T47D (cell line): ENCODE measurements at places on chromosomes 4 and X.
A peak's percentile ranks its signal among the peaks of the same experiment; 100 is the strongest.

DNA sequence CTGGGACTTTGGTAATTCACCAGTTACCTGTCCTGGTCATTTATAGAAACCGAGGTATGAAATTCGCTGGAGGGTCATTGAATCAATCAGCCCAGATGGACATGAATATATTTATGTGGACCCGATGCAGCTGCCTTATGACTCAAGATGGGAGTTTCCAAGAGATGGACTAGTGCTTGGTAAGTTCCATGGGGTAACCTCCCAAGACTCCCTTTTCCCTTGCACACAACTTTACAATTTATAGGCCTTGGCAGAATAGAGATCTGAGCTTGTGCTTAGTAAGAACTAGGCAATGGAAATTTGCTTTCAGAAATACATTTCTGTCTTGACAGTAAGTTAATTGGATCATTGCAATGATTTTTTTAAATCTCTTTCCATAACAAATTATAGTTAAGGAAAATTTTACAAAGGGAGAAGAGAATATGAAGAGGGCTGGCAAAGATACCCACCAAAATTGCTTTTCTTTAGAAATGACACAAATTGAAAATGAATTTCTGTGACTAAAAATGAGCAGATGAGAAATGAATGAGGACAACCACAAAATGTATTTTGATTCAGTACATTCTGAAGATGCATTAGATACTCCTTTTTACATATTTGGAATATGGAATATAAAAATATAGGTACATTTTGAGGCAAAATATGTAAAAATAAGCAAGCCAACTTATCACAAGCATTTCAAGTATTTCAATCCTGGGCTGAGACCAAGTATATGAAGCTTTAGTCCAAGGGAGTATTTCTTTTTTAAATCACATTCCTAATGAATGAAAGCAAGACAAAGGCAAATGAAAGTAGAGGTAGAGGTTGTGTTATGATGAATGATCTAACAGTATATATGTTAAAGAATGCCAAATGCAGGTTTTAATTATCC lies 45.9 kb downstream of the PDGFRA start:
- DNase-seq = no peak

GRCh38 chr4:184899261-184900134 lies 73.7 kb upstream of the ACSL1 start:
- DNase-seq = no peak

DNA sequence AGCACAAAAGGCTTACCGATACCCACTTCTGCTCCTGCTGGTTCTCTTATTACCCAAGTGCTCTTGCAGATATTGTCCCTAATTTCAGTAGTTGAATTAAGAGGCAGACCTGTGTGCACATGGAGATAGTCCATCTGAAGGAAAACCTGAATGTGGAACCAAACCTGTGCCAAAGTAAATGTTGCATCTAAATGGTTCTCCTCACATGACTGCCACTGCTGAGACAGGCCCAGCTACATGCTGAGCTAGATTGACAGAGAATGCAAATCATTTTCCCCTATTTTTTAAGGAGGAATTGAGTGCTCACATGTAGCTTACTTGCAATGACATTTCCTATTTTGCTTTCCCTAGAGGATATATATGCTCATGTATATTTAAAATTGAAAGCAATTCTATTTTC lies 609.1 kb upstream of the TECRL start:
- DNase-seq = no peak

GRCh38 chr4:184958923-184959210 lies 59.4 kb upstream of the HELT start:
- DNase-seq = no peak

DNA sequence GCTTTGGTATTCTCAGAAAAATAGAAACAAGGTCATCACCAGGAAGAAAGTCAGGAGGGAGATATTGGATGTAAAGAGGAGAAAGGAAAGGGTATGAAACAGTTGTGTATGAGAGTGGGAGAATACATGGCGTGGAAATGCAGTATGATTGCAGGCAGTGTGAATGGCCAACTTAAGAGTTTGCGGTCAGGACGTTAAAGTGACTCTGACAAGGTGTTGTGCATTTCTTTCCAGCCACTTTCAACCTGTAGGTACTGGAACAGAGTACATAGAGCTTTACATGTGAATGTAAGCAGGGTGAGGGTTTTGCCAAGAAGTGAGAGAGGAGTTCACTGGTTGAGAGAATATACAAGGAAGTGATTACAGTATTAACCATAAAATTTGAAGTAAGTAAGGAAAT lies 15.7 kb downstream of the ATP10D start:
- no peak for DNase-seq

- DNase-seq = no peak
Observed at GRCh38 chrX:136209016-136209738, 42.0 kb downstream of the MAP7D3 start.

GRCh38 chrX:320126-320783 lies 1.7 kb upstream of the GTPBP6 start:
- DNase-seq = no peak

GRCh38 chr4:137467537-137467936 lies 64.8 kb downstream of the PCDH18 start:
- DNase-seq = no peak

DNA sequence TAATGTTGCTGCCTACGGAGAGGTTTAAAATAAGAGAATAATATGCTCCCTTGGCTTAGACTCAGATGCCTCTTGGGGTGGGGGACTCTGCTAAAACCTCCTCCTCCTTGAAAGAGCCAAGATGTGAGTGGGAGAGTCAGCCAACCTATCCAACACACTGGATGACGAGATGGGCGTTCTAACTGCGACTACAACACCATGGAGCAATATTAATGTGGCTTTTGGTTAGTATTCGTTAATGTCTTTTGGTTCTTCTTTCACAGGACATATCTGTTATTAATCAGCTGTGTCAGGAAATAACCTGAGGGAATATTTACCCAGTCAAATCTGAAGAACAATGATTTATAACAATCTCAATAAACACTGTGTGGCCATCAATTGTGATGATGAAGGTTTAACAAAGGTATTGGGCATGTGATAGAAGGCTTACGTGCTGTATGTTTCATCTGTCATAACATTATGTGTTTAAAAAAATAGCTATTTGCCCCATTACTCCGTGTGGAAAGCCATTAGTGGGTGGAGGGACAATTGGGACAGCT lies 143.5 kb upstream of the FTHL17 start:
- DNase-seq = no peak

DNA sequence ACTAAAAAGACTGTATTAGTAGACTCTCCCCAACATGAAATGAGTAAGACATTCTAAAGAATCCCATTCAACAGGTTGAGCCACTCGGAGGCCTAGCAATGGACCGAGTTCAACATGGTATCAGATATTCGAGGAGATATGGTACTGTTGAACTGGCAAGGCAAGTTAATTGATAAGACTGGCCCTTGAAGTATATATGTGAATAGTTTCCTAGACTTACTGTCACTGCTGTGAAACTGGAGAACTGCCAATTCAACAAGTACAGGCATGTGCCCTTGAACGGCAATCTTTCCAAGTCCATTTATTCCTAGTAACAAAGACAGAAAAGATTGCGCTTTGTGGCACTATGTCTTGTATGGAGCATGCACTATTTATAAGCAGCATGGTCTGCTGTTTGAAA lies 24.4 kb downstream of the FAT1 start:
- no peak for DNase-seq

DNA sequence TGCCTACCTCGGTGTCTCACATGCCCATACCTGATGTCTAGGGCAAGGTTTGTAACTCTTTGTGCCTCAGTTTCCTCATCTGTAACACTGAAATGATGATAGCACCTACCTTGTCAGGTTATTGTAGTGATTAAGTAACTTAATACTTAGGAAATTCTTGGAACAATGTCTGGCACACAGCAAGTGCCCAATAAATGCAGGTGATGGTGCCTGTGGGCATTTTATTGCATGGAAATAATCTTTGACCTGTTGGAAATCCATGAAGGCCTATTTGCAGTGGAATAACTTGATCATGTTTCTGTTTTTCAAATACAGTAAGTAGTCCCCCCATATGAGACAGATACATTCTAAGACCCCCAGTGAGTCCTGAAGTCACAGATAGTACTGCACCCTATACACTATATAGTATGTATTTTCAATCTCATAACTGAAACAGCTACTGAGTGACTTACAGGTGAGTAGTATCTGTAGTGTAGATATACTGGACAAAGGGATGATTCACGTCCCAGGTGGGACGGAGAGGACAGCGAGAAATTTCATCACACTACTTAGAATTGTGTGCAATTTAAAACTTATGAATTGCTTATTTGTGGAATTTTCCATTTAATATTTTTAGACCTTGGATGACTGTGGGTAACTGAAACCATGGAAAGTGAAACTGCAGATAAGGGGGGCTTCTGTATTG lies 42.1 kb downstream of the AFF1 start:
- DNase-seq = no peak

DNA sequence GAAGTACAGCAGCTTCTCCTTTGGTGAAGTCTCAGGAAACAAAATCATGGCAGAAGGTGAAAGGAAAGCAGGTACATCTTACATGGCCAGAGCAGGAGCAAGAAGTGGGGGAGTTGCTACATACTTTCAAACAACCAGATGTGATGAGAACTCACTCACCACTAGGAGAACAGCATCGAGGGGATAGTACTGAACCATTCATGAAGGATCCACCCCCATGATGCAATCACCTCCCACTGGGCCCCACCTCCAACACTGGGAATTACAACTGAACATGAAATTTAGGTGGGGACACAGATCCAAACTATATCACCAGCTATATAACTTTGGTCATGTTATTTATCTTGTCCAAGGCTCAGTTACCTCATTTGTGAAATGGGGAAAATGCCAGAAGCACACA lies 159.4 kb downstream of the OPHN1 start:
- no peak for DNase-seq

DNA sequence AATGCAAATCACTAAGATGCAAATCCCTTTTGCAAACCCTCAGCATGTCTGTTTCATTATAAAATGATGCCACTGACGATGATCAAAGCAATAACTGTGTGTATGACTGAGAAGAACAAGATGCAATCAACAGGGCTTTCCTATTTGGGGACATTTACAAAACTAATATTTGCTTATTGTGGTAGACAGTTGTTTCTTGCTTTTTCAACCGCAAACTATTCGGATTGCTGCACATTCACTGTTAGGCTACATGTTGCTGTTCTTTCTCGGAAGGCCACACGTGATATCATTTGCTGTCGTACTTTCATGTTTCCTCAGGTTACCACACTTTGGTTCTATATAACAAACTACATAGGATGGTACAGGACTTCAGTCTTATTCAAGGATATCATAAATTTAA lies 49.8 kb downstream of the NPY5R start:
- no peak for DNase-seq

GRCh38 chr4:163548481-163549243 lies 54.2 kb downstream of the TMA16 start:
- DNase-seq = peak; percentile 64

- no peak for DNase-seq
Observed at GRCh38 chr4:118410138-118410537, 57.3 kb upstream of the PRSS12 start.

- no peak for DNase-seq
Observed at GRCh38 chrX:154661899-154662298, 8.5 kb upstream of the CTAG2 start.

DNA sequence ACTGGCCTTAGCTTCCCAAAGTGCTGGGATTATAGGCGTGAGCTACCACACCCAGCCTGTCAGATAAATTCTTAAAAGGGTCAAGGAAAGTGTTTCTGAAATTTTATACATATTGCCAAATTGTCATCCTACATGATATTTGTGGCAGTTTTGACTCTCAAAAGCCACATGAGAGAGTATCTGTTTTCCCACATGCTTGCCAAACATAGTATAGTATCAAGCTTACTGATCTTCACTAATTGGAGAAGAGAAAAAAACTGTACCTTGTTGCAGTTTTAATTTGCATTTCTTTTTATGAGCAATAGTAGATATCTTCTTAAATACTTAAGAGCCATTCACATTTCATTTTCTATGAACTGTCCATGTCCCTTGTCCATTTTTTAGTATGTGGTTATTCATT lies 83.6 kb downstream of the TET2 start:
- DNase-seq = no peak
